ENCODE measurements at places on chromosomes 11 and 22.
A peak's percentile ranks its signal among the peaks of the same experiment; 100 is the strongest.

- DNase-seq = no peak
These were observed 9.9 kb upstream of the MAP6 start for GRCh38 chr11:75678620-75679259.

DNA sequence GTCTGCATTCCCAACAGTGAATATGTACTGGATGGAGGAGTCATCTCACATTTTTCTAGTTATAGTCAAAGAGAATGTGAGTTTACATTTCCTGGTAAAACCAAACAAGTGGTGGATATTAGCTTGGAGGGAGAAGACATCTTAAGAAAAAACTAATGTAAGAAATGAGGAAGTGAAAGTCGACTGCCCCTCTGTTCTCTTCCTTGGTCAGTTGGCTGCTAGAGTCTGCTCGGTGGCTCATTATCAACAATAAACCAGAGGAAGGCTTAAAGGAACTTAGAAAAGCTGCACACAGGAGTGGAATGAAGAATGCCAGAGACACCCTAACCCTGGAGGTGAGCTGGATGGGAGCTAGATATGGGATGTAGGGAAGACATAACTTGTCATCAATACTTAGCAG, 5.8 kb downstream of the SLC22A9 start:
- DNase-seq = no peak

- no peak for DNase-seq
These were observed 42.9 kb downstream of the DIXDC1 start for GRCh38 chr11:111980062-111980461.

DNA sequence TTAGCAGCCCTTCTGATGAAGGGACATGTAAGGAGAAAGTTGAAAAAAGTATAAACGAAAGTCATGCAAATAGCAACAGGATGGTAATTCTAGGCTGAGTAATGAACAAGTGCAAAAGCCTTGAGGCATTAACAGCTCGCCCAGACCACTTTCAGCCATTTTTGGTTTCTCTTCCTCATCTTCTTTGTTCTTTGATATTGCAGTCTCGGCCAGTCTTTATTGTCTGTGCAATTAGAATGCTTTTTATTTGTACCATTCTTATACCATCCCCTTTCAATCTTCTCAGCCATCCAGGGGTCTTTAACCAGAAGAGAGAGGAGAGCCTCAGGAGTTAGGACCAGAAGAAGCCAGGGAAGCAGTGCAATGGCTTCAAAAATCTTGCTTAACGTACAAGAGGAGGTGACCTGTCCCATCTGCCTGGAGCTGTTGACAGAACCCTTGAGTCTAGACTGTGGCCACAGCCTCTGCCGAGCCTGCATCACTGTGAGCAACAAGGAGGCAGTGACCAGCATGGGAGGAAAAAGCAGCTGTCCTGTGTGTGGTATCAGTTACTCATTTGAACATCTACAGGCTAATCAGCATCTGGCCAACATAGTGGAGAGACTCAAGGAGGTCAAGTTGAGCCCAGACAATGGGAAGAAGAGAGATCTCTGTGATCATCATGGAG, 7.3 kb downstream of the TRIM34 start:
- no peak for DNase-seq

DNA sequence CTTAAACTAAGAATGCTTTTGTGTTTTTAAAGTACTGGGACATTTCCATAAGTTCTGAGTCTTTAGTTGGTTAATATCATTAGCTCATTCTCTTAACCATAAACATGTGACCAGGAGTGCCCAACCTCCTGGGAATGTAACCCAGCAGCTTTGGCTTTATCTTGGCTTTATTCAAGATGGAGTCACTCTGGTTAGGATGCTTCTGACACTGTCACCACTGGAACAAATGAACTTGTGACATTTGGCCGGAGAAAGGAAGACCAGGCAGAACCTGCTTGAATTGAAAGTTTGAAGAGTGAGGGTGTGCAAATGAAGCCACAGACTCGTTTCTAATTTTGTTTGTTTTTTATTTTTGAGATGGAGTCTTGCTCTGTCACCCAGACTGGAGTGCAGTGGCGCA, 54.6 kb downstream of the OSBP2 start:
- DNase-seq = no peak

DNA sequence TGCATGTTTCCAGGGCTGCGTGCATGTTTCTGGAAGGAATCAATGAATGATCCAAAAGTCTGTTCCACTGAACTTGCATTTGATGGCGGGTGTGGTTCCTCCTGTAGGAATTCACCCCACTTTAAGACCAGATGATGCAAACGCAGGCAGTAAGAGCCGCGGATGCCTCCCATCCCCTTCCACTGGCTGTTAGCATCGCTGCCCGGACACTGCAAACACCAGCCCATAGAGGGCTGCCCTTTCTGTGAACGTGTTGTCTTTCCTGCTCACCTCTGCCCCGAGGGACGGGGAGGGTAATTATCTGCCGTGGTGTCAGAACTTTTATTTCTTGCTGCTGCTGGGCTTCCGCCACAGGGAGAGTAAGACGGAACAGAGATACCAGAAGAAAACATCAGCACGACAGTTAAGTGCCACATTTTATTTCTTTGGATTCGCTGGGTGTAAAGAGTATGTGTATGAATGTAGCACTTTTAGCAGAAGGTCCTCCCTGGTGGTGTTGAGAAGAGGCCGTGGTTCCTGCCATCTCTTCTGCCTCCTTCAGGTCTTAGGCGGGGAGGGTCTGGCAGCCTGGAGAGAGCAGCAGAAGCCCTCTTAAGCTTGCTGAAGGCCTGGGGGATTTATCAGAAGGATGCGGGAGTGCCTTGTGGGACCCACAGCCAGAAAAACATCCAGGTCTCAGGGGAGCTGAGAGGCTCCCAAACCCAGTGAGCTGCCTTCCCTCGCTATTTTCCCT, 53.2 kb upstream of the NECTIN1 start:
- no peak for DNase-seq

DNA sequence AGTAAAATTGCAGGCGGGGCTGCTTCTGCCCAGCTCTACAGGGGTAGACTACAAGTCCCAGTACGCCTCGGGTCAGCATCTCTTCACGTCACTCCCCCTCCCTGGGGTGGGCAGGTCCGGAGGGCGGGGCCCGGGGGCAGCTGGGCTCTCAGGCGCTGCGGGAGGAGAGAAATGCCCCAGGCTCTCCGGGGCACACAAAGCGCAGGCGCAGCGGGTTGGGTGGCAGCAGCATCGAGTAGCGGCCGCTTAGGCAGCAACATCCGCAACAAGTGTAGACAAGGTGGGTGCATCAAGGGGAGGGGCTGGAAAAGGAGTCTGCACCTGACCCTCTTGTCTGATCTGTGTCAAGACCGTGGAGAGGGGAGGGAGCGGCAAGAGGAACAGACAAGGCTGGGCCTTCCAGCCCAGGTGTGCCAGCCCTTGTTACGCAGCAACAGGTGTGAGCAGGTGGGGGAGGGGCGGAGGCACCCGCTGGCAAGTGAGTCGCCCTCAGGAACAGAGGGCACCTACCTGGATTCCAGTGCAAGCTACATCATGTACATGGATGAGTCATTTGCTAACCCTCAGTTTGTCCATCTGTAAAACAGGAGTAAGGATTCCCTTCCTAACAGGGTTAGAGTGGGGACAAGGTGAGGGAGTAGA, 1.2 kb downstream of the PLEKHB1 start:
- DNase-seq = peak; percentile 22

DNA sequence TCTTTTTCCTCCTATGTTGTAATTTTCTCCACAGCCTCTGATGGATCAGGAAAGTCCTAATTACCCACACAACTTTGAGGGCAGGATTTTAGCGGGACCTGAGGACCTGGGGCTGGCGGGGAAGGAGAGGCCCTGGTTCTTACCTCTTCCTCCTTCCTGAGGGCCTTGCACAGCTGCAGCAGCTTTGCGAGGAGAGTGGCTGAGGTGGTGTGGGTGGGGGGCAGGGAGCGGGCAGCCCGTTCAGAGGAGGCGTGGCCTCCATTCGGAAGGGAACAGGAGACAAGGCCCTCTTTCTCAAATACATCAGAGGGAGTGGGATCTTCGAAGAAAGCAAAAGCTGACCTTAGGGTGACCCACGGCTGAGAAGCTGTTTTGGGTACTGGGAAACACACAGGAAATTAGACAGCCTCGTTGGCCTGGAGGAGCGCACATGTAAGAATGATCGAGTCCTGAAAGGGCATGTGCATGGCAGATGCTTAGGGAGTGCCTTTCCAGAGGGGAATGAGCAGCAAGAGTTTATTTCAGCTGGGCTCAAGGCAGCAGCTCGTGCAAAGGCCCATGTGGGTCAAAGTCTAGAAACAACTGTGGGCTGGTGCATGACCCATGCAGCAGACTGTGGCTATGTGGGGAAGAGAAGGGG, 76.6 kb upstream of the NARS2 start:
- no peak for DNase-seq

GRCh38 chr22:38230108-38230825, 28.5 kb downstream of the MAFF start:
- DNase-seq = no peak

DNA sequence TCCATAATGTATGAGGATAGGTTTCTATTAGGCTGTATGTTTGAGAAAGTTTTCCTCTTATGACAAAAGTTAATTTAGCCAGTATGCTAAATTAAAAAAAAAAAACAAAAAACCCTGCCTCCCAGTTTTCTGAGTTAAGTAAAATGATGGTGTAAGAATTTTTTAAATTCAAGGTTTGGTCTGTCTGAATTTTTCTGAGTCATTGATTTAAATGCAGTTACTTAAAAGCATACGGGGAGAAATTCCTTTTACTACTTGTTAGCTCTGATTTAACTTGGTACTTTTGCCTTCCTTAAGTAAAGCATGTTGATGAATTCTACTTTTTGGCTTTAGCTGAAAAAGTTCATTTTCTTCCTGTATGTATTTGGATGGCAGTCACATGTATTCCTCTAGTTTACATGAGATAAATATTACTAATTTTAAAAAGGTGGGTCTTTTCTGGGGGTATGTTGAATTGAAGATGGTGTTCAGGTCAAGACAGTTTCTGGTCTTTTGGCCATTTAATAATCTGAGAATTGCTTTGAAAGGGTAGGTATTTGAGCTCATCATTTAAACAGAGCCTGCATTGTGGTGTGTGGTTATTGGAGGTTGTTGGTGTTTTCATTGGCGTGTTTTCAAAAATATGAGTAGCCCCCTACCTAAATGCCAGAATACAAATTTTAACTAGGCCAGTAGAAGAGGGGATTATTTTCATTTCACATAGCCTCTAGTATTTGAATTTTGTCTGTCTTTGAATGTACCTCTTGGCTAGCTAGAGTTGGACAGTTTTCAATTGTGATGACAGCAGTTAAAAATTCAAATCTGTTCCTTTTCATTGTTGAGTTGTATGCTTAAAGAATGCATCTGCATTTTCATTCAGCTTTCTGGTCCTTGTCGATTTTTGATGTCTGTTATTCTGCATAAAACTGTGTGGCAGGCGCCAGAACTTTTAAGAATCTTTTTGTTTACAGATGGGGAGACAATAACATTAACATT, 64.7 kb downstream of the MTMR3 start:
- peak; percentile 7 for DNase-seq

GRCh38 chr11:58659910-58660570, 37.6 kb downstream of the CNTF start:
- no peak for DNase-seq

- no peak for DNase-seq
These were observed 31.4 kb upstream of the APOL5 start for GRCh38 chr22:35686298-35686697.

DNA sequence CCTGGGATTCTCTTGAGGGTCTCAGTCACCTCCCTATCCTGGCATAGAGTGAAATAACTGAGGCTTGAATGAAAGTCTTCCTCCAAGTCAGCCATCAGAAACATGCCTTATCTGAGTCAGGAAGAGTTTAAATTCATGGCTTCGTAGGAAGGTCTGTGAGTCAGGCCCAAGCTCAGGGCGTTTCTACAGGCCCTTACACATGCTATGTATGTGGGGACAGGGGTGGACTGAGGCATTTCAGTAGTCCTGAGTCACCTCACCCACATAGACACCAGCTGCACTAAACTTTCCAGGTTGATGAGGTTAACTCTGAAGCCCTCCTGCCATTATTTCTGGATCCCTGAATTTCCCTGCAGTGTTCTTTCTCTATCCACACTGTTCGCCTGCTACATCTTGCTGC, 134.6 kb upstream of the RCN1 start:
- DNase-seq = no peak

DNA sequence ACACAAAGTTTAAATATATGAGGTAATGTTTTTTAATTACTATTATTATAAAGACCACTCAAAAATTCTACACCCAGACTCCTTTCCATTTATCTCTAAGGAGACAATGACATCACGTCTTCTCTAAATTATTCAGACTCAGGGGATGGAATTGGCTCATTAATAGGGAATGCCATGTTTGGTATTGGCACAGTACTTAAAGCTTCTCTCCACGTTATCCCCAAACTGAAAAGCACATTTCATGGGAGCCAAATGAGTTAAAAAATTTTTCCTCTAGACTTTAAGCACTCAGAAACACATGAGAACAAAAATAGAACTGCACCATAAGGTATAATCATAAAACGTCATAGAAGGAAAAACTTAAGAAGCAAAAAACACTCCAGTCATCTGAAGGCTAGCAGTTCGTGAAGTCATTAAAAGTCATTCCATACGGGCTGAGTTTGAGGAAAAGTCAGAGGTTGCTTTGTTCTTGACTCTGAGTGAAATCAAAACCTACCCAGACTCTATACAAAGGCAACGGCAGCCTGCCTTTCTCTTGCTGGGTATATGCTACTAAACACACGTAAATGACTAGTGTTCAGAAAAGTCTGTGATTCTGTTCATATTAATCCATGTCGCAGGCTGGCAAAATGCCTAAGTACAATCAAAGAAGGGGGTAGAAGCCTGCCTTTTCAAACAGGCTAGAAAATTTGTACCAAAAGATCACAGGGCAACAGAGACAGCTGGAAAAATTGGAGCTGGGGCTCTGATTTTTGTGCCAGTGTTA, 8.7 kb upstream of the MPPED2 start:
- DNase-seq = no peak

- DNase-seq = no peak
These were observed 253.9 kb downstream of the LARGE1 start for GRCh38 chr22:33666279-33666960.

DNA sequence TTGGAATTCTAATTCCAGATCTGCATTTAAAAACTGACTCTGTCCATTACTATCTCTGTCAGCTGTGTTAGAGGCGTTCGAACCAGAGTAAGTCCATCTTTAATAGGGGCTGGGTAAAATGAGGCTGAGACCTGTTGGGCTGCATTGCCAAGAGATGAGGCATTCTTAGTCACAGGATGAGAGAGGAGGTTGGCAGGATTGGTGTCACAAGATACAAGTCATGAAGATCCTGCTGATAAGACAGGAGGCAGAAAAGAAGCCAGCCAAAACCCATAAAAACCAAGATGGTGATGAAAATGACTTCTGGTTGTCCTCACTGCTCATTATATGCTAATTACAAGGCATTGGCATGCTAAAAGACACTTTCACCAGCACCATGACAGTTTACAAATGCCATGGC, 356.3 kb upstream of the ISX start:
- DNase-seq = no peak

GRCh38 chr11:3834664-3835461, 5.9 kb downstream of the RHOG start:
- DNase-seq = no peak

GRCh38 chr11:14065141-14065540, 102.6 kb downstream of the SPON1 start:
- DNase-seq = no peak
